ENCODE measurements at places on chromosomes 16 and 17. TPM values are rescaled to one million over a fixed set of nuclear protein-coding genes. Genes with fewer than 3 reads are reported as not detected.

DNA sequence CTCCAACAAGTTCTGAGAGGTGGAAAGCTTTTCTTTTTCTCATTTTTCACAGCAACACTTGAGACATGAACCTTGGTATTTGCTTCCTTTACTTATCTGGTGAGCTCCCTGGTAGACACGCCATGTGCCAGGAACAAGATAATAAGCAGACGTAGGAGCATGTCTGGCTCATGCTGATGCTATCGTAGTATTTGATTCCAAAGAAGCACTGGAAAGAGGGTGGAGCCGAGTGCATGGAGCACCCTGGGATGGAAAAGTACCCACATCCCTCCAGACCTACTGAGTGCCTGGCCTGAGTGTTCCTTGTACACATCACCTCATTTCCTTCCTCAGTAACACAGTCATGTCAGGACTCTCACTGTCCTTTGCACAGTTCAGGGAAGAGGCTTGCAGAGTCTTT lies 231.0 kb downstream of the CBLN1 start:
- DNase-seq: no peak

DNA sequence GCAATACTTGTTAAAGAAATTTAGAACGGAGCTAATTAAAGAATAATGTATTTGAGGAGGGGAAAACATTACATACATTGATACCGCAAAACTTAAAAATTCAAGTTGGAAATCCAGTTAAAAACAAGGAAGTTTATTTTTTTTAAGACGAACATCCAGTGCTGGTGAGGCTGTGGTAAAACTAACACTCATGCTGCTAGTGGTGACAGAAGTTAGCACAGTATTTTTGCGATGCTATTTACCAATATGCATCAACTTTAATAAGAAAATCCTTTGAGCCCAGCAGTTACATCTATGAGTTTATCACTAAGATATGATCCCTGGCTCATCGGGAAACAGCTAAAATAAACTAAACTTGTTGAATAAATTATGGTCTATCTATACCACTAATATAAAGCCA lies 31.7 kb downstream of the GSPT1 start:
- no peak for DNase-seq

GRCh38 chr17:1956134-1956533 lies 69.0 kb downstream of the RTN4RL1 start:
- no peak for DNase-seq

DNA sequence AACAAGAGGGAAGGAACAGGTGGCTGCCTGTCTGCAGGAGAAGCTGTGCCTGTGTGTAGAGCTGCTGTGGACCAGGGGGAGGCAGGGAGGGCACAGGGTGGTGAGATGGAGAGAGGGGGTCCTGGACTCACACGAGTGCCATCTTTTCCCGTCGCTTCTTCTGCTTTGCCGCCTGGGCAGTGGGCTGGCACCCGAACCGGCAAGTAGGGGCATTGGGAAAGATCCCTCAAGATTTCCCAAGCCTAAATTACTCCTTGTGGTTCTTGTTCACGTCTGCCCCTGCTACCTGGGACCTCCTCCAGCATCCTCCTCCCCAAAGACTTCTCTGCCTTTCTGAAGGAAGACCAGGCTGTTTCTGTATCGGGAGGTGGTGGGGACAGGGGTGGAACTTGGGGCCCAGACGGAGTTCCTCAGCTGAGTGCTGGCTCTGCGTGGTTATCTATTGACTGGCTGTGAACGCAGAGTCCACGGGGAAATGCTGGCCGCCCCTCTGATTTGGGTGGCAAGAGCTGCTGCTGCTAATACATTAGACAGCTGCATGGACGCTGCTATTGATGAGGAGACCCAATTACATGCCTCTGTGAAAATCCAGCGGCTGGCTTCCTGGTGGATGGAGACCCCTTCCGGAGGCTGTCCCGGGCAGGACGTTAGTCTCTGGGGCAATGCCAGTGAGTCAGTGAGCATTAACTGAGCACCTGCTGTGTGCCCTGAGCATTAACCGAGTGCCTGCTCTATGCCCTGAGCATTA lies 114.5 kb downstream of the OR1D5 start:
- peak; percentile 31 for DNase-seq

- peak; percentile 17 for DNase-seq
These were observed 50.3 kb downstream of the ABCC12 start for GRCh38 chr16:48105456-48105855.

DNA sequence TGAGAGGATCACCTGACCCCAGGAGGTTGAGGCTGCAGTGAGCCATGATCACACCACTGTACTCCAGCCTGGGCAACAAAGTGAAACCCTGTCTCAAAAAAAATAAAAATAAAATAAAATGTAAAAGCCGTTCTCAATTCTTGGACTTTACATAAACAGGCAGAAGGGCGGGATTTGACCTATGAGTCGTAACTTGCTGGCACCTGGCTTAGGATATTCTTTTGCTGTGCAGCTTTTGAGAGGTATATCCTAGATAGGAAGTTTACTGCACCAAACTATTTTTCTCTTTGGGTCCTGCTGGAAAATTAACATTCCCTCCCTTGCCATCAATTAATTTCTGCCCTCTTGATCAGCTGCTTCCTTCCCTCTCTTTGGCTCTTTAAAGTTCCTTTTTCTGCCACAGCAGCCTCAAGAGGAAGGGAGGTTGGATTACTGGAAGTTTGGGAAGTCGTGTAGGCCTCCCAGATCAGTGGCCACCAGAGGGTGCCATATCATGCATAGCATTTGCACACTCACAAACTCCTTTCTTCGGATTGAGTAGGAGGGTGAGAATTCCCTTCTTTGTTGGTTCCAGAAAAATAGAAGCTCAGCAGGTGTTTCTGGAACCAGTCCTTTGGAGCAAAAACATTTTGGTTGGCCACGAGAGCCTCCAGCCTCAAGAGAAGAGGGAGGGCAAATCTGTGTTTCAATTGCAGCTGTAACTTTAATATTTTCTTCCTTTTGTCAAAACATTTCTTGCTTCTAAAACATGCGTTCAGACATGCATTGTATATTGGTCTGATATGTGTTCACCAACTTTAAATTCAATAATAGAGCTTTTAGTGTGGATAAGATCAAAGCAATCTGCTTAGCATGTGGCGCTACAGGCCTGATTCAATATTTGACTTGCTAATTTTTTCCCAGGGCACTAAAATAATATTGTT lies 147.3 kb downstream of the CCDC182 start:
- DNase-seq: peak; percentile 88

GRCh38 chr16:14302031-14302398 lies 230.9 kb downstream of the MRTFB start:
- DNase-seq: peak; percentile 99

DNA sequence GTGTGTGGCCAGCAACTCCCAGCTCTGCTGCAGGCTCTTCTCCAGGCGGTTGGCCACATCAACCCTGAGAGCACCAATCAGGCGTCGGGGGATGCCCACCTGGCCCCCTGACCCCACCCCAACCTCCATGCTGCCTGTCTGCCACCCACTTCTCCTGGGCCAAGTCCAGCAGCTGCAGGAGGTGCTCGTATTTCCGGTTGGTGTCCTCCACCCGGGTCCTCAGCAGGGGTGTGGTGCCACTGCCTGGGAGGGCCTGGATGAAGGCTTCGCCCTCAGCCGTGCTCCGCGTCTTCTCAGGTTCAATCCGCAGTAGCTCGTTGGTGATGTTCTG lies 44.6 kb downstream of the UBN1 start:
- DNase-seq: no peak

DNA sequence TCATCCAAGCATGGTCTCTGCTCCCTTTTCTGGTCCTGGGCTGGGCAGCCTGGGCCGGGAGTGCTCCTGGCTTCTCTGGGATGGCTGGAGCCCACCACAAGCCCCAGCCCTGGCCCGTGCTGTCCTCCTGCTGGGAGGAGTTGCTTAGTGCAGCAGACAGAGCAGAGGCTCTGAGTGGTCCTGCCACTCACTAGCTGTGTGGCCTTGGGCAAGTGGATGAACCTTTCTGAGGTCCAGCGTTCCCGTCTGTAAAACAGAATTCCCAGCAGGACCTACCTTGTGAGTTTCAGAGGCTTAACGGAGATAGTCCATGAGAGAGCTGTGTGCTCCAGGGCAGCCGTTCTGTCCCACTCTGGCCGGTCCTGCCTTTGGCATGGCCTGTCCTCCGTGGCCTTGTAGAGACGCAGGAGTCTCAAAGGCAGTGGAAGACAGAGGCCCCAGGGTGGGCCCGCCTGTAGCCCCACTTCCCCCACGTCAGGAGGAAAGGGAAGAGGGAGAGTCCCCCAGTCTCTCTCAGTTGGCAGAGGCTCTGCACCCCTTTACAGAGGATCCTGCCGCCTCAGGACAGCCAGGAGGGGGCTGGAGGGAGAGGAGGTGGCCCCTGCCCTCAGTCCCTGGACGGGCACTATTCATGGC lies 7.8 kb downstream of the MYO15B start:
- no peak for DNase-seq

DNA sequence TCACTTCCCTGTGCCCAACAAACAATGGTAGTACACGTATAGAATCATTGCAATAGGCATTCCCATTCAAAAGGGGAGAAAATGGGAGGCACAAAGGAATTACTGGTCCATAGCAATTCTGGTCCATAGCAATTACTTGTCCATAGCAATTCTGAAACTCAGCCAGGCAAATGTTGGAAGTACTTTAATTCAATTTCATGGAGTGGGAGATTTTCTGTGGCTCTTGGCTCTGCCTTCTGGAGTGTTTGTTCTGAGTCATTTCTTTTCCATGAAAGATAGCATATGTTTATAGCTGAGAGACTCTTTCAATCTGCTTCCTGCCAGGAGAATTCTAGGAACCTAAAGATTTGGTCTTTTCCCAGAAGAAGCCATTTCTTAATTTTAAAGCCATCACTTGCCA lies 182.8 kb upstream of the ELAC2 start:
- no peak for DNase-seq

DNA sequence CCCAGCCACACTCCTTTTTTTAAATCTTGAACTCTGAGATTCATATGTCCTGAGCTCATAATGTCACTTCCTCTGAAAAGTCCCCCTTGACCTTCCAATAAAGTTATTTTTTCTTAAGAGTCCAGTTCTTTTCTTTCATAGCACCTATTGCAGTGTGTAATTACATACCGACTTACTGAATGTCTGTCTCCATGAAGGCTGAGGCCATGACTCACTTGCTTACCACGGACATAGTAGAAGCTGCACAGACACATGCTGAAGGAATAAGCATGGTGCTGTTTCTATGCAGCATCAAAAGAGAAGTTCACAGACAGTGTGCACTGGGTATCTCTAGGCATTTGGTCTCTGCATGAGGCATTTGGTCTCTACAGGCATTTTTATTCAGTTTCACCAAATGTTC lies 77.2 kb downstream of the C17orf67 start:
- peak; percentile 92 for DNase-seq

DNA sequence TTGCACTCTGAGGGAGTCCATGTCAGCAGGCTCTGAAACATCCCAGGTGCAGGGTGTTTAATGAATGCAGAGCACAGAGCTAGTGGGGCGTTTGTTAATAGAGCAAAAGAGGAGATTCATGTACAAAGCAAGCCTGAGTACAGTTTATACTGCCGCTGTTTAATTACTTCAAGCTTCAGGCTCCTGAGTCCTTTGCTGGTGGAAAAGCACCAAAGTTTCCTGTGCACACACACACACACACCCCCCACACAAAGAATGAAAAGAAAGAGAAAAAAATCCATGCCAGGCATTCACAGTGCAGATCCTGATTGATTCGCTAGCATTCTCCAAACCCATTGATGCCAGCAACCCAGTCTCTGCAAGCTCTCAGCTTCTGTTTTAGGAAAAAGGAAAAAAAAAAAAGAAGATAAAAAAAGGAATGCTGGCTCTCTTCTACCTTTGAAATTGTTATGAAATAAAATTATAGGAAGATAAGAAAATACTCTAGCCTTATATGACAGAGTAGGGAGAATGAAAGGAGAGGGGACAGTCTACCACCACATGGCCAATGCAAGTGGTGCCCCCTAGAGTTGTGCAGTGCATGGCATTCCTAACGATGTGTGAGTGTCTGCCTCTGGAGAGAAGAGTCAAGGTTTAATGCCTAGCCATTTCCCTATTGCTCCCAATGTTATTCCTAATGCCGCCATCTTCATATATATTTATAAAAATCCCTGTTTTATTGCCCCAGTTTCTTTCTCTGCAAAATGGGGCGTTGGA lies 216.5 kb downstream of the TMEM114 start:
- DNase-seq: no peak

- no peak for DNase-seq
These were observed 25.1 kb upstream of the SUPT4H1 start for GRCh38 chr17:58377093-58377601.

DNA sequence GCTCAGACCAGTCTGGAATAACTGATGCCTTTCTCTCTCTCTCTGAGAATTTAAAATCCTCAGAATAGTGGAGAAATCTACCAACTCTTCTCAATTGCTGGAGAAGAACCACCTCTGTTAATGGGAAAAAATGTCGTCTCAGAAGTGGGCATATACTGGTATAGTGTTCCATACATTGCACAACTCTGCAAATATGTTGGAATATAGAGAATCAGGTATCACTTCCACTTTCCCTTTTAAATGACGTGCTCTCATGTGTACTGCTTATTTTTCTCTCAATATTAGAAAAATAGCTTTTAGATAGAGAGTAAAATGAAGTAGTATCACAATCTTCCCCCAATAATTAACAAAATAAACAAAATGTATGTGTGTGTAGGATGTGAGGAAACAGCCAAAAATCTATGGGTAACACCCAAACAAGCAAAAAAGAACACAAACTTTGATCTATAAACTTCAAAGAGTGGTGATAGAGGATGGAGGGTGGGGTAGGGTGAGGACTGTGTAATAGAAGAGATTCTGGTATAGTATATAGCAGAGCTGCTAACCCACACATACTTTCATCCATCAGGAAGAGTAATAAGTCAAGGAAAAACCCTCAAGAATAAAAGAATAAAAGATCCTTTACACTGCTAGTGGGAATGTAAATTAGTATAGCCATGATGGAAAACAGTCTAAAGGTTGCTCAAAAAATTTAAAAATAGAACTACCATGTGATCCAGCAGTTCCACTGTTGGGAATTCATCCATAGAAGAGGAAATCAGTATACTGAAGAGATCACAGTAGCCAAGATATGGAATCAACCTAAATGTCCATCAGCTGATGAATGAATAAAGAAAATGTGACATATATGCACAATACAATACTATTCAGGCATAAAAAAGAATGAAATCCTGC lies 46.9 kb downstream of the NFATC3 start:
- DNase-seq: peak; percentile 39

DNA sequence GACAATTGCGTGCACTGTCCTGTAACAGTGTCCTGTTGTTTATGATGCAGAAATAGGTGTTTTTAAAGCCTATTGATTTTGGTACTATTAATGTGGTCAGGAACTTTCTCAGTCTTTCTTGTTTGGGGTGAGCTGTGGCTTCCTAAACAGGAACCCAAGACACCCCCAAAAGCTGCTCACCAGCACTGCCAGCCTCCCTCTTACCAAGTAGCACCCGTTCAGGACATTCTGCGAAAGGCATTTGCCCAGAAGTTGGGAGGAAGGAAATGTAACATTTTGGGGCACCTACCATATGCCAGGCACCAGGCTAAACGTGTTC lies 21.6 kb upstream of the STH start:
- peak; percentile 60 for DNase-seq

- no peak for DNase-seq
These were observed 5.8 kb downstream of the FOXN1 start for GRCh38 chr17:28511858-28512461.

LRRC46 gene
- not detected for total RNA-seq

CLEC3A gene
- not detected for total RNA-seq

ATP2A3 gene
- total RNA-seq: 1.8 TPM

GLIS2 gene
- 5.4 TPM for total RNA-seq

LGALS9B gene
- not detected for total RNA-seq
